ENCODE measurements at places on chromosomes 16 and 17. TPM values are rescaled to one million over a fixed set of nuclear protein-coding genes. Genes with fewer than 3 reads are reported as not detected.

- DNase-seq = peak; percentile 92
Observed at GRCh38 chr17:28726226-28726626, at the start of gene TLCD1. TSS of gene TLCD1 (minus strand) at chr17:28726233. CDS start at chr17:28726097, 136 bp downstream.

DNA sequence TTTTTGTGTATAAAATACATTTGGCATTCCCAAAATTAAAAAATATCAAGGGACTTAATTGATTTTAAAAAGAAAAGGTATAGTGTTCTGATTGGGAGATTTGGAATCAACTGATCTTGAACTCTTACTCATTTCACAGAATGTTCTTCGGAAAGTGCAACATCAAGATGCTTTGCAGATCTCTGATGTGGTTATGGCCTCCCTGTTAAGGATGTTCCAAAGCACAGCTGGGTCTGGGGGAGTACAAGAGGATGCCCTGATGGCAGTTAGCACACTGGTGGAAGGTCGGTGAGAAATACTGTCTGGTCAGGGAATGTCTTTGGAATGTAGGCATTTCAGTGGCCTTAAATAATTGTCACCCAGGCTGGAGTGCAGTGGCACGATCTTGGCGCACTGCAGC, 19.5 kb upstream of the TBKBP1 start:
- no peak for DNase-seq

DNA sequence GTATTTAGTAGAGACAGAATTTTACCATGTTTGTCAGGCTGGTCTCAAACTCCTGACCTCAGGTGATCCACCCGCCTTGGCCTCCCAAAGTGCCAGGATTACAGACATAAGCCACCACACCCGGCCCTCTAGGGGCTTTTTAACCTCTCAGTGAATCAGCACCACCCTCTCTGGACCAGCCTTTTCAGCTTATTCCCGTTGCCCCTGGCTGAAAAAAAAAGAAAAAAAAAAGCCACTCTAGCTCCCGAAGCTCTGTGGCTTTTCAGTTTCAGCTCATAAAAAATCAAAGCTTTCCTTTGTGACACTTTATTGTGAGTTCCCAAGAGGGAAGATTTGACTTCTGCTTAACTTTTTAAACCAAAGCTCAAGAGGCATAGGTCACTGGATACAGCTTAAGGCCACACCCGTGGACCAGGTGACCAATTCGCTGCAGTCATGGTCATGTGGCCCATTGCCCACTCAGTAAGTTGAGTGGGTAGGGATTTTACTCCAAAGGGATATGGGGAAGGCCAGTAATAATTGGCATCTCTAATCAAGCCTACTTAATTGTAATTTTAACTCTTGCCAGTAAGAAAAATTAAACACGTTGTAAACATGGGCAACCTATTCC, 46.6 kb upstream of the MED13 start:
- DNase-seq = no peak

DNA sequence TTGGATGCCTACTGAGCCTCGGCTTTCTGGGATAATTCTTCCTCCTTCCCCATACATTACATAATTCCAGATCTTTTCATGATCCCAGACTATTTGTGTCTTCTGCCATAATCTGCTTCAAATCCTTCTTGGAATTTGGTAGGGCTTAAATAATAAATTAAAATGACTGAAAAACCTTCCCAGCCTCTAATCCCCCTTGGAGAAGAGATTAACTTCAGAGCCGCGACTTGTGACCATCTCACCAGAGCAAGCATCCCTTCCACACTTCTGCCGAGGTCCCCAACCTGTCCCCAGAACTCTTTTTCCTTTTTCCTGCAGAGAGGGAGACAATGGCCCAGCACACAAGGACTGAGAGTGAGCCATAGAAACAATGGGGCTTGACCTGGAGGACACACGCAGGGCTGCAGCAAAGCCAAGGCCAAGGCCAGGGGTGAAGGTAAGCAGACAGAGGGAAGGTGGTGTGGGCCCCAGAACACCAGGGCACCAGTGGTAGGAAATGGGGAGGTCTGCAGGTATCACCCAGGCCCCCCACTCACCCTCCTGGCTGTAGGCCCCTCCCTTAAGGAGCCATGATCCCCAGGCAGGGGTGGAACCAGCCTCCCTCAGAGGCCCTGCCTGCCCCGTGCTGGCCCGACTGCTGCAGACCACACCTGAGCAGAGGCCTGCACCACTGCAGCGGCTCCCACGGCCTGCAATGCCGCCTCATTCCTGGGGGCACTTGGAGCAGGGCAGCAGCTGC, 9.6 kb upstream of the BCAR1 start:
- DNase-seq = peak; percentile 10

- DNase-seq = no peak
Observed at GRCh38 chr16:24009098-24009497, 173.3 kb downstream of the PRKCB start.

DNA sequence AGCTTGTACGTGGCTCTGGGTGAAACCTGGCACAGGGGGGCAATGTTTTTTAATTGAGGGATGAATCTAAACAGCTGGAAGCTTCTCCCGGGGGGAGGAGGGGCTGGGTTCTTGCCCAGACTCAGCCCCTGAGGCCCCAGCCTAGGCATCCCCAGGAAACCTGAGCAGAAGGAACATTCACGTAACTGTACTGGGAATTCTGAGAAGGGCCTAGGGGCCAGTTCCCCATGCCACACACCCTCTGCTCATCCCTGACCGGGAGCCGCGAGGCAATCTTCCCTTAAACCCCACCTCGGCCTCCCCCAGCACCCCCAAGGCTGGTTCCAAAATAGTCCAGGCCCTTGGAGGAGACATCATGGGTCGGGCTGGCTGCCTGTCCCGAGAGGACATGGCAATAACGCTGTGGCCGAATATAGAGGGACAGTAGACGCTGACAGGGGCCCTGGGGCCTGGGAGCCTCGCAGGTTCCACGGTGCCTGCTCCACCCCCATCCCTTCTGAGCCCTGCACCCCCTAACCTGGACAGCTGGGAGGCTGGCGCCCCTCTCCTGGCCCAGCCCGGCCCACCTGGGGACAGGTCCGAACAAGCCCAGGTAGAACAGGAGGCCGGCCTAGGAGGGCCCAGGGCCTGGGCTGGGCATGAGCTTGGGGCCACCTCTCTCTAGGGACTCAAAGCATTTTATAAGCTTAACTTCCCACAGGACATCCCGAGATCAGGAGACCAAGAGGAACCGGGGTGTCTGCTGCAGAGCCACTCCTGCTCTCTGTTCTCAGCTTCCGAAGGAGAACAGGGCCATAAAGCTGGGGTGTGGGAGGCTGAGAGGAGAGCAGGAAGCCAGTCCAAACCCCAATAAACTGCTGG, 83.2 kb upstream of the TOB1 start:
- DNase-seq = no peak

DNA sequence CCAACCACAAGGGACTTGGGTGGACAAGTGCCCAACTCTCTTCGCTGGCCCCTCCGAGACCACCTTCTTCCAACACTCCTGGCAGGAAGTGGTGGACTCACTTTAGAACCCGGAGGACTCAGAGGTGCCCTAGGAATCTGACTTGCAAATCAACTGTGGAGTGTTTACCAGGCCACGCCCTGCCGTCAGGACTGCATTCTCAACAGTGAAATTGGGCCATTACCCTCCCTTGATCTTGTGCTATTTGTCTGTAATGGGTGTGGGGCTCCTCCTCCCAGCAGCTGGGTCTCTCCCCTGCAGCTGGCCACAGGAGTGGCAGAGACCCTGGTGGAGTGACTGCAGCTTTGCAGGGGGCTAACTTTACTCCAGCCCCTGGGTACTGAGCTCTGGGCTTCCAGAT, 212.2 kb upstream of the RPL38 start:
- no peak for DNase-seq

TRPV2 gene
- 11.0 TPM for polyA plus RNA-seq
